Activated CD8-positive, alpha-beta memory T cell treated with anti-CD3 and anti-CD28 coated beads, Interleukin-2, amount 50 U/mL, for 4 hours (primary cell): ENCODE measurements at places on chromosomes 7 and 10.

DNA sequence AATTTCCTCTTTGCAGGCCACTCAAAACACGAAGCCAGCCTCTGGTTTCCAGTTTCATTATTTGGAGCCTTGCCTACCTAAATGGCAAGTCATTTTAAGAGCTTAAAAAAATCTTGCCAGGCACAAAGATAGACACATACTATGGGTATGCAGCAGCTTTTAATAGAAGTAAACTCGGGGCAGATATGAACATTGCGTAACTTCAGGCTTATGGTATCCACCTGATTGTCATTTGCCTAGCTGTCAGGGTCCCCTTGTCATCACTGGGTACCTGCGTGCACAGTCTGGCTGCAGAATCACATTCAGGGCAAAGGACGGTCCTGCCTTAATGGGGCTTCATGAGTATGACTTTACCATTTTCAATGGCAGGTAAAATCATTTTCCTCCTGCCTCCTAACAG, 466.1 kb upstream of the NRP1 start:
- DNase-seq = no peak

DNA sequence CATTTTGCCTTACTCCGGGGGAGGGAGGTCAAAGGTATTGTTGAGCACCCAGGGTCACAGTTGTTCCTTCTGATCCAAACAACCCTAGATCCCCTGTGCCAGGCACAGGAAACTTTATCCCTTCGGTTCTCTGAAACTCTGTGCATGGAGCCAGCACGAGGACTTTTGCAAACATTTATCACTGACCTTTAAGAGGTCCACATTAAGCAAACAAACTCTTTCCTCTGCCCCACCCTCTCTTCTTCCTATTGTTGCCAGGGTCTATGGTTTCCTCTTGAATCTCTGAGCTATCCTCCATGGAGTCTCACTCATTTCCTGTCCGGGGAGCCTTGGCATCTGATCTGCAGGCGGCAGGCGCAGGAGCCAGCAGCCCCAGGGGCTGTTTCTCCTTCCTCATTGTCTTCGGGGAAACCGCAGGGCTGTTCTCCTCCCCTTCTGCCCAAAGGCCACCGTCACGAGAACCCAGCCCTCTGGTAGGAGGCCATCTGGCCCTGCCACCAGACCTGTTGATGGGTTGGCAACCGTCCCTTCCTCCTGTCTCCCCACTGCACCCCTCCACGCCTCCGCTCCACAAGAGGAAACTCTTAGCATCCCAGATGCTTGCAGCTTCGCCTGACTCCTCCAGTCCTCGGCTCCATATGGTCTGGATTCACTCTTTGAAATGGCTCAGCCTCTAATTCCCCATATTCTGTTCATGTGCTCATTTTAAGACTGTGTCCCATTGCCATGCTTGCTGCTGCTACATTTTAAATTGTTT, 327.3 kb upstream of the NRP1 start:
- DNase-seq = no peak

GRCh38 chr7:152411389-152411788, 24.4 kb downstream of the KMT2C start:
- DNase-seq = no peak

DNA sequence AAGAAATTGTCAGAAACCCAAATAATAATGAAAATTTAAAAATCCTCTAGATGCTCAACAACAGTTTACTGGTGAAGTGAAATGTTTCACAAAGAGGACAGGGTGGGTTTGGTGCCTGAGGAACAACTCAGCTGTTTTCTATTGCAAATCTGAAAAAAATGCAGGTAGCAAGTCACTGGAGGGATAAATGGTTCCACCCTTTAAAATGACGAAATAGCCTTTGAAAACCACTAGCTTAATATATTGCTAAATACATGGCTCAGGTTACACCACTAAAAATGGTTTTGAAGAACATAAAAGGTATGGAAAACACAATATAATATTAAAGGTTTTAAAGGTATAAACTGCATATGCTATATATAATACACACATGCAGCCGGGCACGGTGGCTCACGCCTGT, 69.5 kb downstream of the LMBR1 start:
- DNase-seq = no peak

DNA sequence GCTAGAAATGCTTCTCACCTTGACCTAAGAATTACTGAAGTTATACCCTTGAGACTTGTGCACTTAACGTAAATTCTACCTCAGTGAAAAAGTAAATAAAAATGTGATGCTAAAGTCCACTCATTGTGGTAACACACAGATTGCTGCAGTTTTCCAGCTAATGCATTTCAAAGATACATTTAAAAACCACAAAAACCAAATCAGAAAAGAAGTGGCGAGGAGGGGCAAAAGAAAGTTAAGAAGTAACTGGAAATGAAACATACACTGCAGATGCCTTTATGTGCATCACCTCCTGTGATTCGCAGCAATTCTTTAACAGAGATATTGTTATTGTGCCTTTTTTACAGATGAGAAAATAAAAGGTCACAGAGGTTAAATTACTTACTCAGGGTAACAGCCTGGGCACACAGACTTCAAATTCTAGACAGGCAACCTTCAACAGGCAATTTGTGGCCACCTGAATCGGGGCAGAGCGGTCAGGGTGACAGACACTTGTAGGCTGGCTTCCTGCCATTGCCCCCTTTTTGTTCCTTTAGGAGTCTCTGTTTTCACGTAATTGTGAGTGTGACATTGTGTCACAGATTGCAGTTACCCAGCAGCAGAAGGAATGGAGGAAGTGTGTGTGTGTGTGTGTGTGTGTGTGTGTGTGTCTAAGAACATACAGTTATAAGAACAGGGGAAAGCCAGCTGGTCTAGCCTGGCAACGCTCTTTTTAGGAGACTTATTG, 1.9 kb downstream of the WIPF3 start:
- no peak for DNase-seq

DNA sequence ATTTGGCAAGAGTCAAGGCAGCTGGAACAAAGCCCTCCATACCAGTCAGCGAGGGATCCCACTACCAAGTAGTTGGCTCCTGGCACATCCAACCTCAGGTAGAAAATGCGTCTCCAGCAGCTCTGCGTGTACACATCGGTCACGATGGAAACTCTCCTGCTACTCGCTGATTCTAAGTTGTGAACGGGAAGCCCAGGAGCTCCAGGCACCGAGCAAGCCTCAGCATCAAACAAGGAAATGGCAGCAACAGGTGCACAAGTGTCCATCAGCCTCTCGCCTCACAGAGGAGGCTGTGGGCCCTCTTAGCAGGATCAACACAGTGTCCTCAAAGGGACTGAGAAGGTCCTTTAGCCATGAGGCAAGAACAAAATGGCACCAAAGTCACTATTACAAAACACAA, 127.0 kb downstream of the TCERG1L start:
- DNase-seq = no peak

DNA sequence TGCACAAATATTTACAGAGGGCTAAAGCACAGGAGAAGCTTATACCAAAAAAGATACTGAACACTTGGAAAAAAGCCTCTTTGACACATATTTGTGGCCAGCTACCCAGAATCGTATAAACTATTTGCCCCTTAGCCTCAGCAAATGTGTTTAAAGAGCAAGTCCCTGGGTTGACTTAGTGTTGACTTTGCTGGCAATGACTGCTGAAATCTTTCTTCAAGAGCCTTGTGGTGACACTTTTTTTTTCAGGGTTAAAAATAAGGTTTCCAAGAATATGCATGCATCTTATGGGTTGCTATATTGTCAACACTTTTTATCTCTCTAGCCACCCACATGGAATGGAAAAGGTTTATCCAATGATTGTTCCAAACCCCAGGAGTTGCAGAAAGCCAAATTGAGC, 14.9 kb upstream of the PLEKHS1 start:
- no peak for DNase-seq

DNA sequence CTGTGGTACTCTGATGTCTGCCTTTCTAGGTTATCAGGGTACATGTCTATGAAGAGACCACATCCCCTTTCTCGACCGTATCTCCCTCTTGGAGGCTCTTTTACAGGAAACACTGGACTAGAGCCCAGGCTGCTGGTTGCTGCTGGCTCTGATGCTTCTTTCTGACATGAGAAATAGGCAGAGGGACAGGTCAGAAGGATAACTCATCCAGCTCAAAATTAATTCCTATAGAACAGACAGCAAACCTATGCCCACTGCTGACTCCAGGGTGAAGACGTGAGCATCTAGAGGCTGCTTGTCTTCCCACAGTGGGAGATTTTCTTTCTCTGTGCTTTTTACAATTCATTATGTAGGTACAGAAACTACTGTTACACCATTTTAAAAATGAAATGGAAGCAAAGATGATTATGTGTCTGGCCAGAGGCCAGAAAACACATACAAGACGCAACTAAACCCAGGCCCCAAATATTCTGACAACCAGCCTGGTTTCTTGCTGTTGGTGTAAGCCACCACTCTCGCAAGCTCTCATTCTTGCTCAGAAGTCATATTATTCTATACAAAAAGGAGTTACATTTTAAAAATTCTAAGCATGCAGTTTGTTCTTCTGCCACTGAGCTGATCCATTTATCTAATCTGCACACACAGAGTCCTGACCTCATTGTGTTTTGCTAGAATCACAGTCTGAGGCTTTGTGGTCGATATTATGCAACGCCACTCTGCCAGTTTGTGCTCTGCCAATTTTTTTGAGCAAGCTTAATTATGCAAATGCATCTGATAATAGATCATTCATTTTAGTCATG, 424.3 kb downstream of the KIF20B start:
- DNase-seq = no peak

GRCh38 chr10:84342584-84342983, 14.2 kb downstream of the CCSER2 start:
- DNase-seq = no peak

- peak; percentile 39 for DNase-seq
Observed at GRCh38 chr10:124612611-124613498, 131.3 kb downstream of the FAM53B start.

GRCh38 chr10:44173608-44173894, 211.3 kb downstream of the CXCL12 start:
- no peak for DNase-seq

DNA sequence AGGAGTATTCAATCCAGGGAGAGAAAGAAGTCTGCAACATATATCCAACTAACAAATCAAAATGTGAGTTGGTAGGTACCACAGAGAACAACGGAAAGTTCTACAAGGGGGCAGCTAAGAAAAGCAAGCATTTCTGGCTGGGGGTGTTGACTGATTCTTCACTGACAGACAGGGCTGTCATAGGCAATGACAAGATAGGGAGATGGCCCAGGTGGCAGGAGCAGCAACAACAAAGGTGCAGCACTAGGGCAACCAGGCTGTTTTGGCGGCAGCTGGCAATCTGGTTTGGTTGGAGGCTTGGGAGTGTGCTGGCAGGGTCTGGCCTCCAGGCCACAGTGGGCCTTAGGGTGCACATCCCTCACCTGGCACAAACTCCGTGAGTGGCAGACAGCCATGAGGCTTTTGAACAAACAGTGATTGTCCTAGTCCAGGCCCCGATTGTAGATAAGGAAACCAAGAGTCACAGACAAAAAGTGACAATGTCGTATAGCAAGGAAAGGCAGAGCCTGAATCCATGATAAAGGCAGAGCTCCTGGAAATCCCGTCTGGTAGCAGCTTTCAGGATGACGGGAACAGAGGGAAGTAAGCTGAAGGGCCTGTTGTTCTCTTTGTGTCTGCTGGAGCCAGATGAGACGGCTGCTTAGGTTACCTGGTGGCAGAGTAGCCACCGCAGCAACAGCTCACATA, 28.4 kb downstream of the DPCD start:
- no peak for DNase-seq

DNA sequence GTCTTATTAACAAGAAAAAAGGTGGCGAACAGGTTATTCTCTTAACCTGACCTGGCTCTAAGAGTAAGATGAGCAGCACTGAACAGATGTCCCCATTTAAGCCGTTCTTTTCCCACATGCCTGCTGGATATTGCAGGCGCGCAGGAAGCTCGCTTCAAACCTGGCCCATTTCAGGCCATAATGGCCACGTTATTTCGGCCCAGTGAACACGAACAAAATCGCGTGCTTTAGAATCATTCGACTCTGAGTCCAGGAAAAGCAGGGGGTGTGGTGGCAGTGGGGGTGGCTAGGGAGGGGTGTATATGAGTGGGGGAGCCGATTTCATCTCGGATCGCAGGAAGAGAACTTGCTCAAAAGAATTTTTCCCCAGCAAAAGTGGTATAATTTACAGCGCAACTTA, 6.6 kb upstream of the SP8 start:
- DNase-seq = no peak
